ENCODE measurements at places on chromosomes 5 and 9.

DNA sequence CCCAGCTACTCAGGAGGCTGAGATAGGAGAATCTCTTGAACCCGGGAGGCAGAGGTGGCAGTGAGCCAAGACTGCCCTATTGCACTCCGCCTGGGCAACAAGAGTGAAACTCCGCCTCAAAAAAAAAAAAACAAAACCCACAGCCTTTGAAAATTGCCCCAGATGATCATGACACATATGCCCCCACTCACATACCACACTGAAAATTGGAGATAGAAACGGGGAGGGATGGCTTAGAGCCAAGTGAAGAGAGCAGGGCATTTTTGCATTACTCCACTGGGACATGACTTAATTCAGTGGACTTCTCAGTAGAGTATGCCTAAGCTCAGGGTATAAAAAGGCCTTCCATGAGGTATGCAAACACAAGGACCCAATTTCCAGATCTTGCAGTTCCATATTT lies 309.3 kb downstream of the BNC2 start:
- ATAC-seq = no peak

DNA sequence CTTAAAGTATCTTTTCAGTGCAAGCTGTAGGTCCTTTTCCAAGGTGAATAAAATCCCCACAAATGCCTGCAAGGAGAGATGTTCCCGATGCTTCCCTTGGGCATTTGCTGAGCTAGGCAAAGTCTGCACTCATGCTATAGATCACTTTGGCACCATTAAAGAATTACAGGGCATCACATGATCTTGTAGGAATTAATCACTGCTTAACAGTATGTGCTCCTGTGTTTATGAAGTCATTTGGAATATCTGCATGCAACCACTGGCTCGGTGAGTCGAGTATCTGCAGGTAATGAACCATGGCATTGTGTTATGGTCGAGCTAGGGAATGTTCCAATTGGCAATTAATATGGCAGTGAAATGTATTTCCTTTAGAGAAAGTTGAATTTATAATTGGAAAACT lies 615.1 kb downstream of the TLE1 start:
- no peak for ATAC-seq

DNA sequence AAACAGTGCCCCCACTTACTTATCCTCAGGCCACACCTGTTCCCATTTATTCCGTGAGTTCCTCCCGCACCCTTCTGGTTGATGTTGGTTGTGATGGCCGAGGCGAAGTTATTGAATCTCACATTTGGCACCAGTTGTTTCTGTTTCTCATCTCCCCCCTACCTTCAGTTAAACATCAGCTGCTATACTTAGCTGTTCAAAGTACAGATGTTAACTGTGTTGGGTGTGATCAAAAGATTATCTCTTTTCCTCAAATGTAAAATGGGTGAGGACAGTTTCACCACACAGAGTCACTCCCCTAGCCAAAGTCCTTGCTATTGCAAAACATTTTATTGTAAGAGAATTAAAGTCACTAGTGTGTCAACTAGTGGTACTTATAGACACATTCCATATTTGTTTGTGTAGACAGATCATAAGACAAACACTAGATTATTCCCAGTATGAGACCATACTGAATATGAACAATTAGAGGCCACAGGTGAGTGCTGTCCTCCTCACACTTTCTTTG lies 43.2 kb upstream of the PRSS3 start:
- no peak for ATAC-seq

DNA sequence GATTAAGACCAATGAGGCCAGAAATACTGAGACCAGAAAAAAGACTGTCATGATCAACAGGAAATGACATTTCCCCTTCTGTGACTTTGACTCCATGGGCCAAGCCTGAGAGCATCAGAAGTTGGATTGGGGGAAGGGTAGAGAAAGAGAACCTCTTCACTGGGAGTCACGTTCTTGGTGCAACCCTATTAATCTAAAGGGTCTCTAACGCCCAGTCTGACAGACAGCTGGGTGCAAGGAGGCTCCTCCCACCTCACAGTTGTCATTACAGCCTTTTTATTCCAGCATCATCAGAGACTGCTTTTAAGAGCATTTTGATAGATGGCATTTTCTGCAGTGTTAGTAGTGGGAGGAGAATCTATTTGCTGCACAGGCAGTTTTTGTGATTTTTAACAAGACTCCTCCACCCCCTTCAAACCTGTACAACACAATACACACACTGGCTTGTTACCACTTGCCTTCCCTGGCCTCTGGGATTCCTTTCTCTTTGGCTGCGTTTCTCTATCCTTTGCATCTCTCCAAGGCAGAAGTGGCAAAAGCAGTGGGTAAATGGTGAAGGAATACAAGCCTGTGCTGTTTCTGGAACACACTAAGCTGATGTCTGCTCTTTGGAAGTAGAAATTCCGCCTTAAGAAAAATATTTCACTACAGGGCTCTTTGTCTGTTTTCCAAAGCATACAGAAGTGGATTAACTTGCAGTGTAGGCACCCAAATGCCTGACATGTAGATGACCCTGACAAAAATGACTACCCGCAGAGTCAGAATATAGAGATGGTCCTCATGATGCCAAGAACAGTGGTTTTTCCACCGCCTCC lies 310.4 kb upstream of the ZNF608 start:
- no peak for ATAC-seq

DNA sequence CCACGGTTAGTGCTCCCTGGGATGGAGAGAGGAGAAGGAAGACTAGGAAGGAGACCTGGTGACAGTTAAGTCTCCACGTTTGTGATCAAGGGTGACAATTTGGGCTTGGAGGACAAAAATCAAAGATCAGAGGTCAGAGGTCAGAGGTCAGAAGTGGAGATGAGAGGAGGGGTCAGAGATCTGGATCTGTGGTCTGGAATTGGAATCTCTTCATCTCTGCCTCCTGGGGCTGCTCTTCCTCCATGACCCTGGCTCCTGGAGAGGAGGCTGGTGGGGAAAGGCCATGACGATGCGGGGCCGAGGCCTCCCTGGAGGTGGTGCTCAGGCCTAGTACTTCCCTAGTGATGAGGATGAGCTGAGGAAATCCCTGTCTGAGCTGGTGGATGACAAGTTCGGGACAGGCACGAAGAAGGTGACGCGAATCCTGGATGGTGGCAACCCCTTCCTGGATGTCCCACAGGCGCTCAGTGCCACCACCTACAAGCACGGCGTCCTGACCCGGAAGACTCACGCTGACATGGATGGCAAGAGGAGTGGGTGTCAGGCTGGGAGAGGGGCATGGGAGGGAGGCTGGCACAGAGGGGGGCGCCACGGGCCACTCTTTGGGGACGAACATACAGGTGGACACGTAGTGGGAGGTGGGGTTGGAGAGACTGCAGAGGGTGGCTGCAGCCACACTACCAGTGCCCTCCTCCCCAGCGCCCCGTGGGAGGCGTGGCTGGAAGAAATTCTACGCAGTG lies 41.0 kb downstream of the PSD2 start:
- ATAC-seq = no peak

- no peak for ATAC-seq
These were observed 505.1 kb downstream of the TLR4 start for GRCh38 chr9:118209343-118209742.
